Activated CD8-positive, alpha-beta memory T cell treated with anti-CD3 and anti-CD28 coated beads, Interleukin-2, amount 10 ng/mL, durations not matched to agents 7 days and 5 days (primary cell): ENCODE measurements at places on chromosomes 2 and 18. TPM values are rescaled to one million over a fixed set of nuclear protein-coding genes. Genes with fewer than 3 reads are reported as not detected.

GRCh38 chr2:158676295-158676694 is 118.8 kb upstream of the DAPL1 start:
- DNase-seq: no peak

GRCh38 chr2:178506524-178506923 is 26.3 kb downstream of the PLEKHA3 start:
- no peak for DNase-seq

GRCh38 chr2:159788253-159788652 is 9.8 kb downstream of the CD302 start:
- no peak for DNase-seq

DNA sequence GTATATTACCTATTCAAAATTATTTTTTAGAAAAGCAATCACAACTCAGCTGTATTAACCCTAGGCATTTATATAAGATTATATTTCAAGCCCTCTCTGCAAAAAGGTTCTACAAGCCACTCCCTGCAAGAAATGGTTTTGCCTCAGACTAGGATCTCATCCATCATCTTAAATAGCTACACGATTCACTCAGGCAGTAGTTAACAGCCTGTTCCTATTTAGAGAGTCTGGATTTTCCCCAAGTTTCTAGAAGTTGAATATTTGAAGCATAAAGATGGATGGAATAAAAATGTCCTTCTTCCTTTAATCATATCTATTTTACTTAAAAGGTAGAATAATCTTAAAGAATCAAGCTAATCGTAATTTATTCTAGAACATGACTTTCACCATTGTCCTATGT is 167.1 kb upstream of the STK17B start:
- DNase-seq: no peak

Gene MATN3
- not detected for total RNA-seq

Gene MEIS1
- not detected for total RNA-seq
